Heart right ventricle (tissue), 16 donors: ENCODE measurements at places on chromosomes 1 and 21. TPM values are rescaled to one million over a fixed set of nuclear protein-coding genes. Genes with fewer than 3 reads are reported as not detected.
A peak's percentile ranks its signal among the peaks of the same experiment; 100 is the strongest.

DNA sequence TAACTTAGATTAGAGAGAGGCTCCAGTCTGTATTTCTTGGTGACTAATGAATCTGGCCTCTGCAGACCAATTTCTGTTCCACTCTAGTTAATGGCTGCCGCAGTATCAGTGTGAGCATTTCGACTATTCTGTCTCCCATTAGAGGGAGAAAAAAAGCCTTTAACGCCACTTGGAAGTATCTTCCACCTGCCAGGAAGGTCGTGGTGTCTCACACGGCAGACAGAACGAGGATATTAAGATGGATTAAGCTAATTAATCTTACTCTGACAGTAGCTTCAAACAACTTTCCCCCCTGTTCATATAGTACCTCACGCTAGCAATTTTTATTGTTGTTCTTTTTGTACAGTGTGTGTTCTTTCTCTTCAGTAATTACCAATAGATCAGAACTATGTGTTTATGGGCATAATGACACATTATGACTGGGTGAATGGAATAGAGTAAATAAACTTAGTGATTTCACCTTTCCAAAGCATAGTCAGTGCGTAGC lies 153.8 kb downstream of the ADGRL2 start:
- no peak for DNase-seq

The TSPEAR gene
- 0.34 TPM for total RNA-seq

The MYOG gene
- total RNA-seq: not detected

The RBP7 gene
- total RNA-seq: 46.4 TPM

The TEX38 gene
- total RNA-seq: not detected

- no peak for DNase-seq
Observed at GRCh38 chr1:202090994-202091393, 31.7 kb upstream of the GPR37L1 start.

The IBA57 gene
- 19.7 TPM for total RNA-seq

- peak; percentile 82 for DNase-seq
Observed at GRCh38 chr1:185733818-185734735, at the start of gene HMCN1. Gene HMCN1 (plus strand): TSS chr1:185734391. CDS start chr1:185734780, 389 bp downstream.
